Tibial artery (tissue), 4 donors: ENCODE measurements at places on chromosomes 4 and X.

DNA sequence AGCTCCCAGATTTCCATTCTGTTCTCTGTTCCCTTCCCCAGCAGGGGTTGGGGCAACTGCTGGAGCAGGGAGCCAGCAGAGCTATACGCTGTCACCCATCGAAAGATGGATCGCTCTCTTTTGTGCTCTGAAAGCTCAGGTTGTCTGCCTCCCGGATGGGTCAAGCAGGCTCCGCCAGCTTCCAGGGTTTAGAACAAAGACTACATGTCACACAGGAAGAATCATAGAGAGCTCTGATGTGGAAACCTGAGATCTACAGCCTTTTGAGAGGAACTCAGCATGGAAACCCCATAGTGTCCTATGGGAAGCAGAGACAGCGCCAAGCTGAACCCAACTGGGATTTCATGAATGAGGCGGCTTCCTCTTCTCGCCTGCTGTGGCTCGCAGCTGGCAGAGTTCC lies 205.4 kb downstream of the HS3ST1 start:
- peaks cover 3% of the 10 kb centered on the region for H3K27me3 ChIP-seq
- no peak overlapping the region for H3K27ac ChIP-seq
- no peak for DNase-seq
- H3K4me3 ChIP-seq: no peak overlapping the region
- no peaks in the 10 kb centered on the region for H3K4me1 ChIP-seq

- no peak overlapping the region for H3K4me3 ChIP-seq
- DNase-seq: no peak
- peaks cover 3% of the 10 kb centered on the region for H3K36me3 ChIP-seq
Observed at GRCh38 chr4:150720973-150721518, 139.1 kb downstream of the MAB21L2 start.

DNA sequence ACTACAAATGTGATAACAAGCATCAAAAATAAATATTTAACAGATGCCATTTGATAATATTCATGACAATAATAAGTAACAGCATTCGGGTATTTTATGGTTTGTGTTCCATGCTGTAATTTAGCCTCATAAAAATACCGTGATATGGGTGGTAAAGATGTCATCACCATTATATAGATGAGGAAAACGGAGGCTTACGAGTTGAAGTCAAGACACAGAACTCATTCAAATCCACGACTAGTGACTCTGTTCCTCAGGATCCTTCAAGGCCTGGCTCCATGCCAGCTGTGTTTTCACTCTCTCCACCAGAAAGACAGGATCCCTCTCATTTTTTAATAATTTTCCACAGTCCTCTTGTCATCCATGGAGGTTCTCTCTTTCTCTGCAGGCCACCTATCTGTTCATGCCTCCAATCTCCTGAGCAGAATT lies 94.5 kb downstream of the APBB2 start:
- H3K36me3 ChIP-seq: no peaks in the 10 kb centered on the region
- H3K4me1 ChIP-seq: no peaks in the 10 kb centered on the region
- no peak for DNase-seq
- H3K27me3 ChIP-seq: no peaks in the 10 kb centered on the region

GRCh38 chr4:183798301-183799253 lies 106.5 kb upstream of the STOX2 start:
- DNase-seq: no peak
- H3K4me3 ChIP-seq: peak overlapping the region; percentile 51
- H3K36me3 ChIP-seq: no peaks in the 10 kb centered on the region
- H3K27me3 ChIP-seq: peaks cover 43% of the 10 kb centered on the region
- peaks cover 18% of the 10 kb centered on the region for H3K4me1 ChIP-seq

DNA sequence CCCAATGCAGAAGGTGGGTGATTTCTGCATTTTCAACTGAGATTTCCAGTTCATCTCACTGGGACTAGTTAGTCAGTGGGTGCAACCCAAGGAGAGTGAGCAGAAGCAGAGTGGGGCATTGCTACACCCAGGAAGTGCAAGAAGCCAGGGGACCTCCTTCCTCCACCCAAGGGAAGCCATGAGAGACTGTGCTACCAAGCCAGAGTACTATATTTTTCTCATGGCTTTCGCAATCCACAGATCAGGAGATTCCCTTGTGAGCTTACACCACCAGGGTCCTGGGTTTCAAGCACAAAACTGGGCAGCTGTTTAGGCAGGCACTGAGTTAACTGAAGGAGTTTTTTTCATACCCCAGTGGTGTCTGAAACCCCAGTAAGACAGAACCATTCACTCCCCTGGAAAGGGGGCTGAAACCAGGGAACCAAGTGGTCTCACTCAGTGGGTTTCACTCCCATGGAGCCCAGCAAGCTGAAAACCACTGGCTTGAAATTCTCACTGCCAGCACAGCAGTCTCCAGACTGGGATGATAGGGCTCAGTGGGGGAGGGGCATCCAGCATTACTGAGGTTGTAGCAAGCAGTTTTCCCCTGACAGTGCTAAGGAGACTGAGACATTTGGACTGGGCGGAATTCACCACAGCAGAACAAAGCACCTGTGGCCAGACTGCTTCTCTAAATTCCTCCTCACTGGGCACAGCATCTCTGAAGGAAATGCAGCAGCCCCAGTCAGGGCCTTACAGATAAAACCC lies 903.4 kb downstream of the TECRL start:
- H3K4me3 ChIP-seq: no peak overlapping the region
- no peaks in the 10 kb centered on the region for H3K4me1 ChIP-seq
- no peaks in the 10 kb centered on the region for H3K36me3 ChIP-seq

- H3K36me3 ChIP-seq: no peaks in the 10 kb centered on the region
- no peaks in the 10 kb centered on the region for H3K27me3 ChIP-seq
- no peak for DNase-seq
- H3K27ac ChIP-seq: no peak overlapping the region
- H3K4me1 ChIP-seq: no peaks in the 10 kb centered on the region
- H3K4me3 ChIP-seq: no peak overlapping the region
Observed at GRCh38 chrX:26845056-26845455, 618.1 kb downstream of the PPP4R3C start.

GRCh38 chrX:40521868-40522450 lies 58.8 kb upstream of the ATP6AP2 start:
- no peak for DNase-seq
- no peaks in the 10 kb centered on the region for H3K4me1 ChIP-seq
- no peak overlapping the region for H3K27ac ChIP-seq
- no peaks in the 10 kb centered on the region for H3K36me3 ChIP-seq

DNA sequence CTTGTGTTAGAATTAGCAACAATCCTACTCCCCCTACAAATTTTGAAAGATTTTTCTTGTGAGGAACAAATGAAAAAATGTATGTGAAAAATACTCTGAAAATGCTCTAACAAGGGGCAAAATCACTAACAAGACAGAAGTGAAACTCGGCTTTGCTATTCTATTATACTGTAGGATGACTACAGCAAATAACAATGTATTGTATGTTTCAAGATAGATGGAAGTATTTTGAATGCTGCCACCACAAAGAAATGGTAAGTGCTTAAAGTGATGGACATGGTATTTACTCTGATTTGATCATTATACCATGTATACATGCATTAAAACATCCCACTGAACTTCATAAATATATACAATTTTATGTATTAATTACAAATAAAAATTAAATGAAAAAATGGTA lies 192.8 kb downstream of the SPOCK3 start:
- H3K4me3 ChIP-seq: no peak overlapping the region
- no peaks in the 10 kb centered on the region for H3K27me3 ChIP-seq

GRCh38 chrX:135345107-135345589 lies 35.9 kb downstream of the ETDC start:
- H3K27me3 ChIP-seq: no peaks in the 10 kb centered on the region
- H3K36me3 ChIP-seq: peaks cover 14% of the 10 kb centered on the region
- DNase-seq: peak; percentile 76

- H3K27ac ChIP-seq: no peak overlapping the region
- H3K27me3 ChIP-seq: no peaks in the 10 kb centered on the region
- H3K4me1 ChIP-seq: no peaks in the 10 kb centered on the region
- no peak for DNase-seq
- H3K36me3 ChIP-seq: no peaks in the 10 kb centered on the region
- H3K4me3 ChIP-seq: no peak overlapping the region
Observed at GRCh38 chr4:110733901-110734300, 111.0 kb upstream of the PITX2 start.

DNA sequence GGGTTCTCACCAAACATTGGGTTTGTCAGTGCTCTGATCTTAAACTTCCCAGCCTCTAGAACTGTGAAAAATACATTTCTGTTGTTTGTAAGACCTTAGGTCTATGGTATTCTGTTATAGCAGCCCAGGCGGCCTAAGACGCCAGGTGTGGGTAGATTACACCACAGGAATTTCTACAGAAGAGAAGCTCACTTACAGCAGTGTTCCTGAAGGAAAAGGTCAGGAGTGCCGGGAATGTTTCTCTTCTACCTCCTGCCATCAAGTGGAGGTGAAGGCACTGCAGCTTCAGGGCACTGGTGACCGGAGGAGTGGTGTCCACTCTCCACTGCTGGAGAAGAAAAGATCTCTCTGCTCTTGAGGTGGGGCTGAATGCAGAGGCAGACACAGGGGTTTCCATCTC lies 45.7 kb downstream of the FHDC1 start:
- H3K36me3 ChIP-seq: no peaks in the 10 kb centered on the region
- no peak for DNase-seq
- H3K4me3 ChIP-seq: no peak overlapping the region

DNA sequence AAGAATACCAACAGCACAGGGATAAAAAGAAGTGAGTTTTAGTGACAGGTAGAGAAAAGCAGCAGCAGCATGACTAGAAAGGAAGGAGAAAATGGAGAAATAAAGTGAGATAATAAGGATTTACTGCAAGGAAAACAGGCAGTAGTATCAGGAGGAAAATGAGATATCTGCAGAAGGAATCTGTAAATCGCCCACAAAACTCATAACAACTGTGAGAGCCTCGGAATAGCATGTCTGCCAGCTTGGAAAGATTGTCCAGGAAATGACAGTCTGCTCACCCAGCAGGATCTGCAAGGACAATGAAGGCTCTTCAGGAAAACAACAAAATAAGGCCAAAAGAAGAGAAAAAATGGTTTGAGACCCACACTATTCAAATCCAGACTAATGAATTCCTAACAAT lies 47.4 kb downstream of the CXXC4 start:
- H3K36me3 ChIP-seq: no peaks in the 10 kb centered on the region
- DNase-seq: no peak
- H3K27me3 ChIP-seq: no peaks in the 10 kb centered on the region
- no peak overlapping the region for H3K27ac ChIP-seq
- no peak overlapping the region for H3K4me3 ChIP-seq
